Endodermal cell (in vitro differentiated cells): ENCODE measurements at places on chromosomes 4 and X.
A peak's percentile ranks its signal among the peaks of the same experiment; 100 is the strongest.

DNA sequence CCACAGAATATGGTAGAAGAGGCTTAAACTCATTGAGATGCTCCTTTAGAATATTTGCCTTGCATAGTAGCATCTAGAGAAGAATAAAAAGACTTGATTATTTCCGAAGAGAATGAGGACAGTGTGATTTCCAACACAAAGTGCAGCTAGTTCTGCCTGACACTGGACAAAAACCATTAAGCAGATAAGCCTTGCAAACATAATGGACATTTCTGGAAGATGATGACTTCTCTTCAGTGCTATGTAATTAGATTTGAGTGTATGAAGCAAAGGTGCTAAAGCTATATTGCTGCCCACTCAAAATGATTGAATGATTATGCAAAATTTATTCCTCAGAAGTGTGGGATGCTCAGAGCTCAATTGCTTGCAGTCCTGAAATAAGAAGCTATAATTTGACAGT is 156.4 kb downstream of the VEGFC start:
- no peaks in the 10 kb centered on the region for H3K27me3 ChIP-seq
- peak overlapping the region; percentile 51 for H3K27ac ChIP-seq
- H3K4me1 ChIP-seq: no peaks in the 10 kb centered on the region
- no peak overlapping the region for H3K4me3 ChIP-seq

GRCh38 chr4:71663780-71664179 is 120.1 kb downstream of the GC start:
- DNase-seq: no peak
- no peaks in the 10 kb centered on the region for H3K36me3 ChIP-seq
- no peak overlapping the region for H3K4me3 ChIP-seq
- no peaks in the 10 kb centered on the region for H3K27me3 ChIP-seq
- no peak overlapping the region for H3K27ac ChIP-seq

- H3K4me1 ChIP-seq: no peaks in the 10 kb centered on the region
- no peaks in the 10 kb centered on the region for H3K27me3 ChIP-seq
- H3K36me3 ChIP-seq: no peaks in the 10 kb centered on the region
- no peak overlapping the region for H3K4me3 ChIP-seq
- H3K27ac ChIP-seq: no peak overlapping the region
- no peak for DNase-seq
Measured at GRCh38 chr4:53321151-53321983, 44.5 kb downstream of the SCFD2 start.

GRCh38 chr4:123305736-123306135 is 90.9 kb upstream of the SPRY1 start:
- H3K4me3 ChIP-seq: no peak overlapping the region
- no peaks in the 10 kb centered on the region for H3K36me3 ChIP-seq
- peaks cover 27% of the 10 kb centered on the region for H3K27me3 ChIP-seq
- peak overlapping the region; percentile 4 for H3K27ac ChIP-seq
- H3K4me1 ChIP-seq: peaks cover 9% of the 10 kb centered on the region

GRCh38 chr4:51885363-51885762 is 42.4 kb downstream of the DCUN1D4 start:
- H3K27ac ChIP-seq: no peak overlapping the region
- H3K4me1 ChIP-seq: peaks cover 13% of the 10 kb centered on the region
- DNase-seq: peak; percentile 73
- H3K27me3 ChIP-seq: no peaks in the 10 kb centered on the region

DNA sequence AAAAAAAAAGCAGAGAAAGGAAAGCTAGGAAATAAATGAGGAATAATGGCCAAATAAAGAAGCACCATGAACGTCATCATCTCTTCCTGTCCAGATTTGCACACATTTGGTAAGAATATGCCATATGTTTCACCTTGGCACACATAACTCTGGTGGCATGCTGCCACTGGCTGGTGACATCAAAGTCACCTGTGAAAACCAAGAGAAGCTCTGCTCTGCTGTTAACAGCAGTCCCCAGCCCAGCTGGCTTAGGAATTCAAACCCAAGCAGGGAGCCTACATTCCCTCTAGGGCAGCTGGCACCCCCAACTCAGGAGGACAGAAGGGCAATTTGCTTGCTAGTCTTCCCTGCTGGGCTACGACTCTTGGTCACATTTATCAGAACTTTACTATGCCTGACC is 77.6 kb downstream of the RASL11B start:
- no peaks in the 10 kb centered on the region for H3K27me3 ChIP-seq
- H3K27ac ChIP-seq: no peak overlapping the region
- no peak overlapping the region for H3K4me3 ChIP-seq
- peaks cover 4% of the 10 kb centered on the region for H3K4me1 ChIP-seq
- peak; percentile 67 for DNase-seq

- DNase-seq: no peak
- H3K4me1 ChIP-seq: no peaks in the 10 kb centered on the region
- no peaks in the 10 kb centered on the region for H3K27me3 ChIP-seq
- no peaks in the 10 kb centered on the region for H3K36me3 ChIP-seq
- no peak overlapping the region for H3K4me3 ChIP-seq
- no peak overlapping the region for H3K27ac ChIP-seq
Measured at GRCh38 chrX:24423960-24424359, 41.1 kb upstream of the PDK3 start.
